ENCODE measurements at places on chromosomes 6 and 20.

GRCh38 chr6:106832766-106833510, 141.6 kb downstream of the CD24 start:
- DNase-seq = no peak

GRCh38 chr6:43228951-43229802, at the start of gene DNPH1:
TSS of gene DNPH1 (minus strand) at chr6:43229481. CDS start at chr6:43229456, 25 bp downstream.
- peak; percentile 85 for DNase-seq

DNA sequence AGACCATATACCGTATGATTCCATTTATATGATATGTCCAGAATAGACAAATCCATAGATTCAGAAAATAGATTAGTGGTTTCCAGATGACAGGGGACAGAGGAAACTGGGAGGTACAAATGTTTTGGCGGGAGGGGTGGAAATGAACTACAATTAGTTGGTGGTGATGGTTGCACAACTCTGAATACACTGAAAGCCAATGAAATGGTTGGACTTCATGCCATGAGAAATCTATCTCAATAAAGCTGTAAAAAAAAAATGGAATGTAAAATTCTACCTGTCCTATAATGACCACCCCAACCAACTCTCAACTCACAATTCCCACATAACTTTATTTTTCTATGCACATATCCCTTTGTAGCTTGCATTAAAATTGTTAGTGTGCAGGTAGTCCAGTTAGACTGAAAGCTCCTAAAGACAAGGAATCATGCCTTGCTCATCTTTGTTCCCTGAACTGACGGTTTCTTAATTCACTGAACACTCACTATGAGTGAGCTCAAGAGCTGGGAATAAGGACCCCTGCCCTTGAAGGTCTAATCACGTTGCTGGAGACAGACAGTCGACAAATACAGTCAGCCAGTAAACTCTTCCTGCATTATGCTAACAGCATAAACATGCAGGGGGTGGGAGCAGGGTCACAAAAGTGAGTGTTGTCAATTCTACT, 1.4 kb downstream of the DCDC2 start:
- DNase-seq = no peak

DNA sequence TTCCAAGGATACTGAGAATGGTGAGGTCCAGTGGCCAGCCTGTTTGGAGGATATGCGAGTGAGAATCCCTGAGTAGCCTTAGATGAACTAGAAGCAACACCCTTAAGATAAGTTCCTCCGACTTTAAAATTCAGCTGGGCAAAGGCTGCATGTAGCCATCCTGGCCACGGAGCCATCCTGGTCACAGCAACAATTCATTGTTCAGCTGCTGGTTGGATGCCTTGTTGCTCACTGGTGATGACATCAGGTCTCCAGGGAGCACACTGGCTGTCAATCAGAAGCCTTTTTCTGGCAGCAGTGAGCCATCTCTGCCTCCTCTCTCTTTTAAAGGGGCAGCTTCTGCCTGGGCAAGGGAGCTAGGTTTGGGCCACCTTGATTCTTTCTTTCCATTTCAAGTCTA, 22.4 kb upstream of the RIMS4 start:
- peak; percentile 57 for DNase-seq

DNA sequence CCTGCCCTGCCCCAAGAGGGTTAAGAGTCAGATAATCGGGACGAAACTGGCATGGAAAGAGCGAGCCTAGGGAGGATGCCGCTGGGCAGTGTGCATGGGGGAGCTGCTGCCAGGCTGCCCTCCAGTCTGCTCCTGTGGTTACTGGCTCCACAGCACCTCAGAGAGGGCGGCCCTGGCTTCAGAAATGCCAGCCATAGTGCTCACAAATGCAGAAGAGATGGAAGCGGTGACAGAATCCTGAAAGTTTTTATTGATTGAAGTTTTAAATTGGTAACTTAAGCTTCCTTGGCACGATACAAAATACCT, 57.9 kb downstream of the VAPB start:
- no peak for DNase-seq

- no peak for DNase-seq
These were observed 155.1 kb downstream of the CDC5L start for GRCh38 chr6:44542401-44543116.
